Suppressor macrophage treated with lipopolysaccharide for 4 hours (primary cell): ENCODE measurements at places on chromosomes 3 and 15.

DNA sequence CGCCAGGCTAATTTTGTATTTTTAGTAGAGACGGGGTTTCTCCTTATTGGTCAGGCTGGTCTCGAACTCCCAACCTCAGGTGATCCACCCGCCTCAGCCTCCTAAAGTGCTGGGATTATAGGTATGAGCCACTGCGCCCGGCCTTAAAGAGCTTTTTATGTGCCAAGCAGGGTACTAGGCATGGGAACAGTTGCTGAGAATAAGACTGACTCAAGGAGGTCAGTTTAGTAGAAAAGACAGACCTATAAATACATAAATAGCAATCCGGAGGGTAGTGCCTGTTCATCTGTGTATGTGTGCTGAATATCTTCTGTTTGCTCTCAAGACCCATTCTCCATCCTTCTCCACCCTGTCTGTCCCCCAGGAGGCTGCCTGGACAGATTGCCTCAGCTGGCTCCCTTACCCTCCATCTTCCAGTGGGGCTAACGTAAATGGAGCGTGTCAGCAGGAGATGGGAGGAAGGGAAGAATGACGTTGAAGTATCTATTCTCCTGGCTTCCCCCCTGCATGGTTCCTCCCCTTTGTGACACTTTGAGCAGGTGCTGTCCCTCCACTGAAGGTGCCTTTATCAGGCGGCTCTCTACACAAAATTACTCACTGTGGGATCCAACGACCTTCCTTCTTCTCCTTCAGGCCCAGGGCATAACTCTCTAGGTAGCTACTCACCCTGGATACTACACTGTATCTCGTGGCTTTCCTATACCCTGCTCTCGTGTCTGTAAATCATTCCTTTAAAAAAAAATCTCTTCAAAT is 31.1 kb downstream of the FBXO40 start:
- no peak for DNase-seq

DNA sequence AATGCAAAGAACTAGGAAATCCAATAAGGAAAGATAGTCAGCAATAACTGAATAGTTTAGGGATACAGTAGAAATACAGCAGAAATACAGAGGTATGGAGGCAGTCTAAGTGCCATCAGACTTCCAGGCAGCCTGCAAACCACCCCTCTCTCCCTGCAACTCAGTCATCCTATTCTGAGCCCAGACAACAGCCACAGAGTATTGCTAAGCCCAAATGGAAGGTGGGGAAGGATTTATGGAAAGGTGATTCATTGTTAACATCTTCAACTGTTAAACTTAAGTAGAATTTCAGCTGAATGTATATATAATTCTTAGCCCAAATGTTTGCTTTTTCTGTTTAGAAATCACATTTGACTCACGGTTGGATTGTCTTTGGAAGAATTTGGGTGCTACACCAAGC is 300.4 kb downstream of the RBMS3 start:
- DNase-seq, result no peak

- DNase-seq, result no peak
Measured at GRCh38 chr15:98017150-98017964, 56.9 kb downstream of the ARRDC4 start.

DNA sequence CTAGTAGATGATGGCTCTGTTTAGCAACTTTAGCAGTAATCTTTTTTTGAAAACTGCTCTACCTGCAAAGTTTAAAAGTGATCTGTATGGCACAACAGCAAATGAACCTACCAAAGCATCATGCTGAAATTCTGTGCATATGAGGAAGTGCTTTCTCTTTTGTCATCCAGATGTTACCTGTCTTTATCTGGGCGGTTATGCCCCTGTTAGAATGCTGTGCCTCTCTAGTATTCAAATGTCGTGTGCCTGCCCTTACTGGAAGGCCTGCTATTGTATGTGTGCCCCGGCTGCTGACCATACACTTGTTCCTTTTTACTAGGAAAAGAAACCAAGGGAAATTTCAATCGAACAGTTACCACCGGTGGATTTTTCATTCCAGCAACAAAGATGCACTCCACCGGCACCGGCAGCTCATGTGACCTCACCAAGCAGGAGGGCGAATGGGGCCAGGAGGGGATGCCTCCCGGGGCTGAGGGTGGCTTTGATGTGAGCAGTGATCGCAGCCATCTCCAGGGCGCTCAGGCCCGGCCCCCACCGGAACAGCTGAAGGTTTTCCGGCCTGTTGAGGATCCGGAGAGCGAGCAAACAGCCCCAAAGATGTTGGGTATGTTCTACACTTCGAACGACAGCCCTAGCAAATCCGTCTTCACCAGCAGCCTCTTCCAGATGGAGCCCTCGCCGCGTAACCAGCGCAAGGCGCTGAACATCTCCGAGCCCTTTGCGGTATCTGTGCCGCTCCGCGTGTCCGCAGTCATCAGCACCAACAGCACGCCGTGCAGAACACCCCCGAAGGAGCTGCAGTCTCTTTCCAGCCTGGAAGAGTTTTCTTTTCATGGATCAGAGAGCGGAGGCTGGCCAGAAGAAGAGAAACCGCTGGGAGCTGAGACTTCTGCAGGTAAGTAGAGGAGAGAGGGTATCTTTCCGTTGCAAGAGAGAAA is 61.6 kb downstream of the TMEM39A start:
- DNase-seq, result no peak
